H9 (cell line): ENCODE measurements at places on chromosomes 5 and 9.

GRCh38 chr5:148437249-148437648 is 53.5 kb downstream of the FBXO38 start:
- H3K4me1 ChIP-seq: no peaks in the 10 kb centered on the region
- no peaks in the 10 kb centered on the region for H3K27me3 ChIP-seq
- DNase-seq: no peak
- peaks cover 63% of the 10 kb centered on the region for H3K36me3 ChIP-seq

- no peaks in the 10 kb centered on the region for H3K27me3 ChIP-seq
- no peak overlapping the region for H3K27ac ChIP-seq
- peaks cover 3% of the 10 kb centered on the region; the same call in 1 of the 2 replicates for H3K4me1 ChIP-seq
- DNase-seq: no peak
These were observed 29.3 kb upstream of the NR3C1 start for GRCh38 chr5:143432658-143433239.

DNA sequence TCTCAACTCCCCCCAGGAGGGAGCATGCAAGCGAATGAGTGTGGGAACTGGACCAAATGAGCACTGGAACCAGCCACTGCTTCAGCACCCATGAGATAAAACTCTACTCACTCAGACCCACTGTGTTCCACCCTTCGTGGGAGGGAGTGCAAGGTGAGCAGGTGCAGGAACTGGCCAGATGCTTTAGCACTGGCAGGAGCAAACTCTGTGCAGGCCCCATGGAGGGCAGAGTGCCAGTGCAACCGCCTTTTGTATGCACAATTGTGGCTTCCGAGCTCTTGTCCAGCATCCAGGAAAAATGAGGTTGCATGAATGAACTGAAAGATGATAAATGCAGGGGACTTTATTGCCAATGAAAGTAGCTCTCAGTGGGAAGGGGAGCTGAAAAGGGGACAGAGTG is 67.4 kb upstream of the CCDC112 start:
- no peak for DNase-seq
- no peak overlapping the region for H3K4me3 ChIP-seq
- no peak overlapping the region for H3K27ac ChIP-seq
- peaks cover 2% of the 10 kb centered on the region; the same call in 1 of the 2 replicates for H3K4me1 ChIP-seq
- no peaks in the 10 kb centered on the region; the same call in 2 of the 3 replicates for H3K36me3 ChIP-seq
- no peaks in the 10 kb centered on the region for H3K27me3 ChIP-seq

GRCh38 chr9:6215562-6215961 is at the start of gene IL33:
IL33 (plus strand) TSS chr9:6215807; CDS start chr9:6241695, 25,888 bp downstream.
- no peak within 1 kb of the TSS for H3K27ac ChIP-seq
- no peak within 1 kb of the TSS for H3K4me3 ChIP-seq
- no peaks in the 10 kb centered on the region for H3K27me3 ChIP-seq
- no peaks in the 10 kb centered on the region for H3K4me1 ChIP-seq
- DNase-seq: no peak

DNA sequence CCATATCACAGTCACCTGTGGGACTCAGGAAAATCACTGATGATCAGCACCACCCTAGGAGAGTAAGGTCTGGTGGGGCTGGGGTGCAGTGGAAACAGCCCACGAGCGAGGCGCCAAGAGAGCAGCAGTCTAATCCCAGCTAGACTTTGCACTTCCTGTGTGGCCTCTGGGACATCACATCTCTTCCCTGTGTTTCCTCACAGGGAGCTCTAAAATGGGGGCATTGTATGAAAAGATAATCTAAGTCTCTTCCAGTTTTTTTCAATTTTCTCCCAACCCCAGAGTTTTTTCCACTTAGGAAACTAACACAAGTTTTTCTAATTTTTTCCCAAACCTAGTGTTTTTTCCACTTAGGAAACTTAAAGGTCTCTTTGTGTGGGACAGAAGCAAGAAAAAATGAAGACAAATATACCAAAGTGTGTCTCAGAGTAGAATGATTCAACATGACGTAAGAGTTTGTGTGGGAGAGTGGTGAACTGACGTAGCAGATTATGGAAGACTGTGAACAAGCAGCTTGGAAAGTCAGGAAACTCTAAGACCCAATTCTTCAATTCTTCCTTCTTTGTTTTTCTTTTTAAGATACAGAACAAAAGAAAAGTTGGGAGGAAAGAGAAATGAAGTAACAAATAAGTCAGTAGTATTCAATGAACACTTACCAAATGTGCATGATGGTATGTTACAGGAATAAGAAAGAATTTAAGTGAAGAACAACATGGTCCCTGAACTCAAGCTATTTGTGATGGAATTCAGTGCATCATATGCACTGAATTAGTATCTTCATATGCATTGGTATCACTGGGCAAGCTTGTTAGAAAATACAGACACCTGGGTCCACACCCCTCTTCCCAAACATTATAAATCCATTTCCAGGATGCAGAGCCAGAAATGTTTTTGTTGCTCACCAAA is 51.3 kb downstream of the LHFPL2 start:
- no peaks in the 10 kb centered on the region for H3K27me3 ChIP-seq
- H3K36me3 ChIP-seq: peaks cover 2% of the 10 kb centered on the region; the same call in 1 of the 2 replicates
- peaks cover 17% of the 10 kb centered on the region; the same call in 1 of the 2 replicates for H3K4me1 ChIP-seq
- DNase-seq: no peak
- no peak overlapping the region for H3K4me3 ChIP-seq
